ENCODE measurements at places on chromosomes 2 and 18. TPM values are rescaled to one million over a fixed set of nuclear protein-coding genes. Genes with fewer than 3 reads are reported as not detected.

- H3K27me3 ChIP-seq = no peaks in the 10 kb centered on the region
- no peak for DNase-seq
- H3K36me3 ChIP-seq = no peaks in the 10 kb centered on the region
- no peaks in the 10 kb centered on the region for H3K4me1 ChIP-seq
These were observed 28.2 kb downstream of the CYTIP start for GRCh38 chr2:157415591-157416101.

DNA sequence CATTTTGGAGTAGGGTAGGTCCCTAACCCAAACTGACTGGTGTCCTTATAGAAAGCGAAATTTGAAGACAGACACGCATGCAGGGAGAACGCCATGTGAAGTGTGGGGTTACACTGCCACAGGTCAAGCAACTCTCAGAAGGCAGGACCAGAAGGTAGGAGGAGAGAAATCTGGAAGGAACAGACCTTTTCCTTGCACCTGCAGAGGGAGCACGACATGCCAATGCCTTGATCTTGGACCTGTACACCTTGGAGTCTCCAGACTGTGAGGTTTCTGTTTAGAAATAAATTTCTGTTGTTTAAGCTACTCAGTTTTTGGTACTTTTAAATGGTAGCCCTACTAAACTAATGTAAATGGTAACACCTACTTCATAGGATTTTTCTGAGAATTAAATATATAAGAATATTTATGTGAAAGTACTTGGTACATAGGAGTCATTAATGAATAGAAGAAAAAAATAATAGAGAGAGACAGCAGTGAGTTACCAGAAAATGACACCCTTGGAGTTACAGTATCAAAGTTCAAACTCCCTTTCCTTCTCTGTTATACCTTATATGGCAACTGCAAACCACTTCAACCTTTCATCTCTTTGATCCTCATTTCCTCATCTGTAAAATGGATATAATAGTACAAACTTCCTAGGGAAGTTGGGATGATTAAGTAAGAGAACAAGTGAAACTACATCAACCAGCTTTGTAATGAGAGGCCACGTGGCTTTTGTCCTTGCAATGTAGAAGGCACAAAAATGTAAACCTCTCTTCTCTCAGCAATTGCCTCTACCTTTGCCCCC, 184.9 kb upstream of the PARD3B start:
- DNase-seq = no peak
- H3K27ac ChIP-seq = no peak overlapping the region
- H3K36me3 ChIP-seq = no peaks in the 10 kb centered on the region

- H3K4me3 ChIP-seq = no peak overlapping the region
- H3K4me1 ChIP-seq = no peaks in the 10 kb centered on the region
- no peak overlapping the region for H3K27ac ChIP-seq
These were observed 210.5 kb downstream of the ERBB4 start for GRCh38 chr2:212328136-212328535.

- no peak overlapping the region for H3K4me3 ChIP-seq
- H3K4me1 ChIP-seq = peaks cover 9% of the 10 kb centered on the region
- no peaks in the 10 kb centered on the region for H3K27me3 ChIP-seq
- H3K36me3 ChIP-seq = no peaks in the 10 kb centered on the region
These were observed 2.9 kb upstream of the INSIG2 start for GRCh38 chr2:118085173-118086023.

DNA sequence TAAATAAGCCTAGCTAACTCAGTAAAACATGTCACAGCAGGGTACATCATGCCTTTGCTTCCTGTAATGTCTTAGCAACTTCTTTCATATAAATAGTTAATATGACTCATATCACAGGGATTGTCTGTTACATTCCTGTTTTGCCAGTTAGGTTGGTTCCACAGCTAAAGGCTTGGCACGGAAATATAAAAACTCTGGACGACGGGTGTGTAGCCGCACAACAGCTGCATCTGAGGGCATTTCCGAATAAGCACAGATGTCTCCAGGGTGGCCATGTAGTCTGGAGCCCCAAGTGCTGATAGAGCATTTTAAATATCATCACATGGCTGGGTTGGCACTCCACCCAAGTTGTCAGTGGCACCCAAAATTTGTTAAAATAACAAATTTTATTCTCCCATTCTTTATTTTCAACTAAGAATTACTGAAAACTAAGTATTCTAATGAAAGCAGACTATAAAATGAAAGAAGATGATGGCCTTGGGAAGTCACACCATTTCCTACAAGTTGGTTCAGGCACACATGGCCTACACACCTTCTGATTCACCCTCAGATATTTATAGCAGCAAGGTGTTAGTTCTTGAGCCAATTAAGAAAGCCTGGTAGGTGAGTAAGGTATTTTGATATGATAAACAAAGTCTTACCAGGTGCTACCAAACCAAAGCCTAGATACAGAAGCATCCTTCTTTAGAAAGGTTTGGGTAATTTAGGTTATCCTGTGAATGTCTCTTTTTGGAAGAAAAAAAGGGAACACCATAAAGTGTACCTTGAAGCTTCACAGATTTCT, 61.8 kb upstream of the STK17B start:
- H3K27me3 ChIP-seq = no peaks in the 10 kb centered on the region
- no peak overlapping the region for H3K4me3 ChIP-seq
- peak; percentile 78 for DNase-seq
- peaks cover 43% of the 10 kb centered on the region for H3K4me1 ChIP-seq
- no peaks in the 10 kb centered on the region for H3K36me3 ChIP-seq

DNA sequence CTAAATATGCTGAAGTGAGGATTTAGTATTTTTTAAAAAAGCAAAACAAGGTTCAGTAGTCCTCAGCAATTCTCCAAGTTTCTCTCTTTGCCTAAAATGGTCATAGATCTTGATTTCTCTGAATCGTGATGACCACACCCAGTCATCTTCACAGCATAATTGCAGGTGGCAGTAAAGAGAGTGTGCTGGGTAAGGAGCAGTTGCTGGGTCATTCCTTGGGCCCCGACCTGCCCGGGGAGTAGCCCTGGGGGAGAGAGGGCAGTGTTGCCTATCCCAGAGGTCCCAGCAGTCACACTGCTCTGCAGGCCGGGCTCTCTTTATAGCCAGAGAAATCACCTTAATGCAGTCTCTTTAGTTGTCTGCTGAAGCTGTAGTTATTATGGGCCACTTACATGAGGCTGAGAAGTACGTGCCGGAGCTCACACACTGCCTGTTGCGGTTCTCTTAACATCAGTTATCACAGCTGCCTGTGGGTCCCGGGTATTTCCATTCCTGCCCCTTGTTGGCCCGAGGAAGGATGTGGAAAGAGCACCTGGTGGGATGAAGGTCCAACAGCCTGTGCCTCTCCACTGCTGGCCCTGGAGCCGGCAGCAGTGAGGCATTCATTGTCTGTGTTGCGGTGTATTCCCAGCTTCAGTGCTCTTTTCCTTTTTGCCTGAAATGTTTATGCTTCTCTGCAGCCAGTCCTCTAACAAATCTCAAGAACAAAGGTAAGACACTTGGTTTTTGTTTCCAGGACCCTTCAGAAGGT, 230.1 kb downstream of the ALPK2 start:
- DNase-seq = no peak
- peaks cover 27% of the 10 kb centered on the region for H3K36me3 ChIP-seq
- no peaks in the 10 kb centered on the region for H3K4me1 ChIP-seq
- H3K27ac ChIP-seq = no peak overlapping the region
- no peak overlapping the region for H3K4me3 ChIP-seq
- H3K27me3 ChIP-seq = no peaks in the 10 kb centered on the region

GRCh38 chr2:16386031-16386430, 279.6 kb downstream of the CYRIA start:
- no peak for DNase-seq
- no peaks in the 10 kb centered on the region for H3K27me3 ChIP-seq
- no peak overlapping the region for H3K27ac ChIP-seq

- no peak for DNase-seq
- H3K4me1 ChIP-seq = no peaks in the 10 kb centered on the region
- H3K36me3 ChIP-seq = no peaks in the 10 kb centered on the region
- H3K4me3 ChIP-seq = no peak overlapping the region
- H3K27ac ChIP-seq = no peak overlapping the region
These were observed 154.5 kb upstream of the LRRTM1 start for GRCh38 chr2:80459028-80459427.

DNA sequence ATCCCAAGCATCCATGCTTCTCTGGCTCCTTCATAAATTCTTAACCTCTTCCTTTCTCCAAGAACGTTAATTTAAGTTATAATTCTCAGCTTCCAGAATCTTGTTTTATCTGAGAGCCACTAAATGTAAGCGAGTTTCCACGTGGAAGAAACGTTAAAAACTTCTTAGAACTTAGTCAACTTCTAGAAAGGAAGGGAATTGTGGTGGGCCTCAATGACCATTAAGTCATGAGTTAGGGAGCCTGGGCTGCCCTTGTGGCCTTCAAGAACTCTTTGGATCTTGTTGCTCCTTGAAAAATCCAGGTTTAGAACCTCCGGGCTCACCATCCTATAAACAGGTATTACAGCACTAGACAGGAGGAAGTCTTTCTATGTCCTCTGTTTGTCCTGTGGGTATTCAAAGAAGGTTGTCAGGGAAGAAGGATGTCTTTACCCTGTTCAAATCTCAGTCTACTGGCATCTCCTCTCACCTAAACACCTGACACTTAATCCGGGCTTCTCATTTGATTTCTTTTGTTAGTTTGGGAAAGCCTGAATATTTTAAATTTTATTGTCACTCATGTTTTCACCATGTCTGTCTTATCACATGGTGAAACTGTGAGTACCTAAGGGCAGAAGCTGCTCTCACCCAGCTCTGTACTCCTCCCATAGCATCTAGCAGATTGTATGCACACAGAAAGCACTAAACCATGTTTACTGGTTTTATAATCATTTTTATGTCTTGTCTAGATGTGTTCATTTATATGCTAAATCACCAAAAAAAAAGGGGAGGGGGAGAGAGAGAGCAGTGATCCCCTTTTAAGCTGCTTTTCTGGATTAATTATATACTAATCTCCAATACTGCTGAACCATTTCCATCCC, 6.3 kb downstream of the RND3 start:
- no peaks in the 10 kb centered on the region for H3K27me3 ChIP-seq
- peak overlapping the region; percentile 64 for H3K4me3 ChIP-seq
- H3K4me1 ChIP-seq = peaks cover 78% of the 10 kb centered on the region

DNA sequence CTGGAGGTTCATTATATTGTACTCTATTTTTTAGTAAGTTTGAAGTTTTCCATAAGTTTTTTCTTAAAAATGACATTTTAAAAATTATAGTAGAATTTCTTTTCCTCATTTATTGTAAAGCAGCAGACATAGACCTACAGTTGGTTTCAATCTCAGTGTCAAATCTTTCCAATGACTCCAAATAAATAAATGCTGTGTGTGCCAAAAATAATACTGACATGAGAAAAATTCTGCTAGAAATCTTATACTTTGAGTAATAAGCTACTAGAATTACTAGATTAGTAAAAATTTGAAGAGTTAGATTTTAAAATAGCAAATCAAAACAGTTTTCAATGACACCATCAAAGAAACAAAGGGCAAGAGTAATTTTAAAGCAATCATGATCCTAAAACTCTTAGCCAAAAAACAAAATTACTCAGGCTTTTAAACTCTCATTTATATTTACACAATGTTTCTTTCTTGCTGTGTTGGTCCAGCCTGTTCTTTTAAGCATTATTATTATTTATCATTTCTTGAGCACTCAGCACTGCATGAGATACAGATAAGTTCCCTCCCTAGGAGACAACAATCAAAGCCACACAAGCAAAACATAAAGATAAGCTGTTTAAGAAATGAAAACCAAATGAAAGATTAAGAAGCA, 8.3 kb upstream of the KANSL1L start:
- H3K4me3 ChIP-seq = no peak overlapping the region
- no peak overlapping the region for H3K27ac ChIP-seq
- H3K4me1 ChIP-seq = no peaks in the 10 kb centered on the region
- no peaks in the 10 kb centered on the region for H3K36me3 ChIP-seq
- no peaks in the 10 kb centered on the region for H3K27me3 ChIP-seq

- peak overlapping the region; percentile 75 for H3K27ac ChIP-seq
- peak overlapping the region; percentile 62 for H3K4me3 ChIP-seq
- H3K36me3 ChIP-seq = no peaks in the 10 kb centered on the region
- no peaks in the 10 kb centered on the region for H3K27me3 ChIP-seq
- H3K4me1 ChIP-seq = peaks cover 23% of the 10 kb centered on the region
- DNase-seq = no peak
These were observed 1.3 kb downstream of the BCL2L11 start for GRCh38 chr2:111121828-111122630.

GRCh38 chr2:47336259-47337238, 66.4 kb upstream of the MSH2 start:
- H3K4me3 ChIP-seq = no peak overlapping the region
- H3K27ac ChIP-seq = no peak overlapping the region
- peaks cover 20% of the 10 kb centered on the region for H3K4me1 ChIP-seq
- H3K27me3 ChIP-seq = no peaks in the 10 kb centered on the region
- DNase-seq = no peak

GRCh38 chr2:76314271-76315020, 603.7 kb upstream of the GCFC2 start:
- H3K4me3 ChIP-seq = no peak overlapping the region
- H3K27me3 ChIP-seq = no peaks in the 10 kb centered on the region
- no peak overlapping the region for H3K27ac ChIP-seq
- no peaks in the 10 kb centered on the region for H3K4me1 ChIP-seq
- no peaks in the 10 kb centered on the region for H3K36me3 ChIP-seq

GRCh38 chr18:7537145-7537544, 30.0 kb upstream of the PTPRM start:
- H3K4me1 ChIP-seq = peaks cover 12% of the 10 kb centered on the region
- H3K36me3 ChIP-seq = no peaks in the 10 kb centered on the region
- no peak overlapping the region for H3K4me3 ChIP-seq
- H3K27me3 ChIP-seq = no peaks in the 10 kb centered on the region
- H3K27ac ChIP-seq = no peak overlapping the region

DNA sequence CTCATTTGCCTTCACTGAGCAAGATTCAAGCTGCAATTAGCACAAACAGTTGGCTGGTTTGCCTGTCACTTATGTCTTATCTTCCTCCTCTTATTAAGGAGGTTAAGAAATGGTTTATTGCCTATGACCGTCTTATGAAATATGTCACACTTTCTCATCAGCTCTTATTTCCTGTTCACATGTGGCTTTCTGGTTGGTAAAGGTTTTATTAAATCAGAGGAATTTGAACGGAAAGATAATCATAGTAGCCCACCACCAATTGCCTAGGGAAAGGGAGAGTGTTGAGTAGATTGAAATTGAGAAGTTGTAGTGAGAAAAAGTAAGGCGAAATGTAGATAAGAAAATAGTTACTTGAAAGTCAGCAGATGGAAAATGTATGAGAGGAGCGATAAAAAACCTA, 4.2 kb upstream of the IL1R1 start:
- H3K4me3 ChIP-seq = no peak overlapping the region
- no peaks in the 10 kb centered on the region for H3K27me3 ChIP-seq
- H3K36me3 ChIP-seq = no peaks in the 10 kb centered on the region
- H3K4me1 ChIP-seq = peaks cover 3% of the 10 kb centered on the region
- DNase-seq = no peak

COL4A4 gene
- polyA plus RNA-seq = 0.03 TPM

SOWAHC gene
- 18.0 TPM for polyA plus RNA-seq

DUSP2 gene
- polyA plus RNA-seq = 1.2 TPM

SCN9A gene
- 0.09 TPM for polyA plus RNA-seq

TYW5 gene
- 6.9 TPM for polyA plus RNA-seq

IL36G gene
- 62.8 TPM for polyA plus RNA-seq

RSAD2 gene
- polyA plus RNA-seq = 2.2 TPM

INPP5D gene
- 11.2 TPM for polyA plus RNA-seq

LYPD6B gene
- polyA plus RNA-seq = 30.8 TPM

TMEM169 gene
- 0.07 TPM for polyA plus RNA-seq
